Activated T-helper 2 cell treated with anti-CD3 and anti-CD28 coated beads, Interferon-gamma antibody, Interleukin-2, Interleukin-4, amounts not matched to agents 10 μg/mL and 5 μg/mL and 100 μg/mL, durations not matched to agents 14 hours and 24 hours and 36 hours (primary cell): ENCODE measurements at places on chromosomes 16 and 17.

- H3K4me1 ChIP-seq: no peaks in the 10 kb centered on the region
- peaks cover 1% of the 10 kb centered on the region for H3K27me3 ChIP-seq
- no peak overlapping the region for H3K4me3 ChIP-seq
- H3K27ac ChIP-seq: no peak overlapping the region
Observed at GRCh38 chr16:49488740-49489525, 115.3 kb downstream of the C16orf78 start.

GRCh38 chr16:69741519-69741918 lies 13.2 kb downstream of the NOB1 start:
- no peaks in the 10 kb centered on the region for H3K27me3 ChIP-seq
- no peak overlapping the region for H3K4me3 ChIP-seq
- no peaks in the 10 kb centered on the region for H3K4me1 ChIP-seq
- no peak for DNase-seq
- H3K36me3 ChIP-seq: peaks cover 66% of the 10 kb centered on the region

DNA sequence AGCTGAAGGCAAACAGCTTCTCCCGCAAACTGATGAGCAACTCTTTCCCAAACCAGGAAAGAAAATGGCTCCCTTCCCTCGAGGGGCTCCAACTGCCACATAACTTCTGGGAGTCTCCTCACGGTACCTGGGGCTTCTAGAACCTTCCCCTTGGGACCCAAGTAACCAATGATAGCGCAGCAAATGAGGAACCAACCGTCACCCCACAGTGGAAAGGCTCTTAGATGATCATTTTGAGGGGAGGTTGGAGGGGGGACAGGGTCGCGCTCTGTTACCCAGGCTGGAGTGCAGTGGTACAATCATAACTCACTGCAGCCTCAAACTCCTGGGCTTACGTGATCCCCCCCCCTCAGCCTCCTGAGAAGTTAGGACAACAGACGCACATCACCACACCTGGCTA lies at the start of gene DNAH17:
TSS of gene DNAH17 (minus strand) at position 101 of the 400 bp plus-strand sequence. CDS start 2,339 bp downstream, outside the sequence.
- H3K4me1 ChIP-seq: no peaks in the 10 kb centered on the region
- no peak within 1 kb of the TSS for H3K27ac ChIP-seq
- H3K36me3 ChIP-seq: no peaks in the 10 kb centered on the region
- H3K4me3 ChIP-seq: no peak within 1 kb of the TSS
- DNase-seq: no peak
- H3K27me3 ChIP-seq: peaks cover 3% of the 10 kb centered on the region

GRCh38 chr17:63486317-63487013 lies 9.6 kb downstream of the ACE start:
- H3K4me1 ChIP-seq: no peaks in the 10 kb centered on the region
- no peak overlapping the region for H3K4me3 ChIP-seq
- no peak for DNase-seq
- H3K27ac ChIP-seq: no peak overlapping the region
- H3K27me3 ChIP-seq: no peaks in the 10 kb centered on the region

DNA sequence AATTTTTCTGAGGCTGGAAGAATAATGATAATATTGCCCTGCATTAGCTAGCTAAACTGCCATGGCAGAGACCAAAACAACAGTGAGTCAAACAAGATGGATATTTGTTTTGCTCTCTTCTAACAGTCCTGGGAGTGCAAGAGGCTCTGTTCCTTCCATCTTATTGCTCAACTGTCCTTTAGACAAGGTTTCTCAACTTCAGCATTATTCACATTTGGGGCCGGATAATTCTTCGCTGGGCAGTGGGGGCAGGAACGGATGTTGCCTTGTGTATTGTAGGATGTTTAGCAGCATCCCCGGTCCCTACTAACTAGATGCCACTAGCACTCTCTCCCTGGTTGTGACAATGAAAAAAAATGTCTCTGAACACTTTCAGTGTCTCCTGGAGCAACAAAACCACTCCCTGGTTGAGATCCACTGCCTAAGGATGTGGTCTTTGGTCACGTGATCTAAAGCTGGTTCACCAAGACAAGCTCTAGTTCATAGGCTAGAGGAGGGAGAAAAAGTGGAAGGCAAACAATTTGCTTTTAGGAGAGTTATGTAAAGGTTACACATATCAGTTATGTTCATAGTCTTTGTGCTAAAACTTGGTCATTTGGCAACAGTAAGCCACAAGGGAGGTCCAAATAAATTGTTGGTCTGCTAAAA lies 144.4 kb downstream of the PCTP start:
- H3K4me3 ChIP-seq: no peak overlapping the region
- H3K4me1 ChIP-seq: no peaks in the 10 kb centered on the region
- no peak for DNase-seq
- no peaks in the 10 kb centered on the region for H3K36me3 ChIP-seq
- peaks cover 3% of the 10 kb centered on the region for H3K27me3 ChIP-seq
